ENCODE measurements at places on chromosomes 6 and 20.

DNA sequence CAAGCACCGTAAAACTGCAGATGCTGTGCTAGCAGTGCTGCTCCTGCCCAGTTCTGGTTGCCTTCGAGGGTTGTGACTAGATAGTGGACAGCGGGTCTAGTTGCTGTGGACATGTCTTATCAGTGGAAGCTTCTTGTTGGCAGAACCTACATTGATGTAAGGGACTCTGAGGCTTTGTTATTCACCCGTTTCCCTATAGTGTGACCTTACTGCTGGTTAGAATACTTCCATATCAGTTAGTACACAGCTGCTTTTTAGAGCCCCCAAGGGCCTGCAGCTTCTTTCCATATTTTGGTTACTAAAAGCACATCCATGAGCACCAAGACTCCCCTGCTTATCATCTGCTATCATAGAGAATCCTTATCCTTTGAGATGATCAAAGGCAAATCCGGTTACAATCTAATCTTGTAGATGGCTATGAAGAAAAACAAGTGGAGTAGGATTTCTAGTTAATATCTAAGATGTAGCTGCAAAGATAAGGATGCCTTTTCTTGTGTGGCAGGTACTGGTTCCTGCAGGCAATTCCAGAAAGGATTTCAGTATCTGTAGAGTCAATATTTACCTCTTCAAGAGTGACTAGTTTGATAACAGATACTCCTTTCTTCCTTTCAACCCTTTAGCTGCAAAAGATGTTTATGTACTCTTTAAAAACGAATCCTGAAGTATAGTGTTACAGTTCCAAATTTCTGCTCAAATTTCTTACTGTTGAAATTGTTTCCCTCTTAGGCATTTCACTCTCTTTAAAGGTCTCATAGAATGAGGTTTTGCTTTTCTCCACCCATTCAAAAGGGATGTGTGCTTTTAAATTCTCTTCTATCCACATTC is 163.6 kb downstream of the JARID2 start:
- no peak for DNase-seq

GRCh38 chr6:13841936-13842335 is 27.6 kb upstream of the MCUR1 start:
- no peak for DNase-seq

DNA sequence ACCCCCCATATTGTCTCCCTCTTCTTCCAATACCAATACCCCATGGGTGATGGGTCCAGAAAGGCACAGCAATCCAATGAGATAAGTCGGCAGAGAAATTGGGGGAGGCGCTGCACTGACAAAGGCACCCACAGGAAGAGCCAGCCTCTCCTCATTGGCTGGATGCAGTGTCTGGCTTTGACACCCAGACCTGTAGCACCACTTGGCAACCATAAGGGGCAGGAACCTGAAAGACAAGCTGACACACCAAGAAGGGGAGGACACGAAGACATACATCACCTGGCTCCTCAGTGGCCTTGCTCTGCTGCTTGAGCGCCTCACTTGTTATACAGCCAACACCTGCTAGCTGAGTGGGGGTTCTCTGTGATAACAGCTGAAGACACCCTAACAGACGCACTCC is 19.4 kb upstream of the SLC4A11 start:
- DNase-seq = no peak

- DNase-seq = no peak
These were observed 117.1 kb upstream of the RAB32 start for GRCh38 chr6:146426516-146426915.

- no peak for DNase-seq
These were observed 42.4 kb downstream of the FGD2 start for GRCh38 chr6:37047689-37048402.

- DNase-seq = no peak
These were observed 13.4 kb downstream of the PTK7 start for GRCh38 chr6:43089467-43089866.

DNA sequence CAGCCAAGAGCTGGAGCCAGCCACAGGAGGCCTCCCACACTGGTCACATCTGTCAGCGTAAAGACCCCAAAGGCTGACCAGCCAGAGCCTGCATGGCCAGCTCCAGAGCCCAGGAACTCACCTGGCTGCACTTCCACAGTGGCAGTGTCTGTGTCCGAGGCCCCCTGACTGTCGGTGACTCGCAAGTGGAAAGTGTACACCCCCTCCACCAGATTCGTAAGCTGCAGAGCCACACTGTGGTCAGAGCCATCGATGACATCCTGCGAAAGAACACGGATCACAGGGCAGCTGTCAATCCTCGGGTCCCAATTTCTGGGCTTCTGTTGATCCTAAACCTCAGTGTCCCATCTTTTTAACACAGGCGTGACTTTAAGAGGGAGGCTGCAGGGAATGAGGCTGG is 69.3 kb downstream of the ALDH5A1 start:
- no peak for DNase-seq

DNA sequence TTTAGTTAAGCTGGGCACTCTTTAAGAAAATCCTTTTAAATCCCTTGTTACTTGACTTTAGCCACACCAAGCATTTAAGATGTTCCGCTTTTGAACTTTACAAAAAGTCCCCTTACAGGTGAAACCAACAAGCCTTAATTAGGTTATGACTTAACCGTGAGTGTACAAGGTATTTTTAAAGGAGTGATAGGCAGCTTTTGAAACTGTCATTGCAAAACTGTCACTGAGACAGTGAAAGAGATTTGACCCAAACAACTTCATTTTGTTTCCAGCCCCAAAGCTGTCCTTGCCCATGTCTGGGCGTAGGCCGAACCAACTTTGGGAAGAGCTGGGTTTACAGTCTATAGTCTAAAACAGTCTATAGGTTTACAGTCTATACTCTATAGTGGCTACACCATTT is 305.4 kb downstream of the FARS2 start:
- DNase-seq = no peak

GRCh38 chr6:33142501-33143070 is 49.7 kb downstream of the COL11A2 start:
- no peak for DNase-seq

DNA sequence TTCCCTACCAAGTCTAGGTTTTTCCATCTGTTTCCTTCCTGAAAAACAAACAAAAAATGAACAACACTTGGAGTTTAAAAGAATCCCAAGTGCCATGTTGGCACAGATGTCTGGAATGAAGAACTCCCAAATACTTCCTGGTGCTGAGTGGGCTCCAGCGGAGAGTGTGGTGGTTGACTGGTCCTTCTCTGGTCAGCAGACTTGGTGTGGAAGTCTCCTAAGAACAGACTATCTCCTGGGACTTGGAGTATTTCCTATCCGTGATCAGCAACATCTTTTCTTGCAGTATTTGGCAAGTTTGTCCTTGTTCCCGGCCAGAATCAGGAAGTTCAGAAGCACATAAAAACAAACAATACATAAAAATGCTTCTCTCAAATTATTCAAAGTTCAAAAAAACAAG is 154.1 kb downstream of the MTFR2 start:
- no peak for DNase-seq

All from stimulated activated CD4-positive, alpha-beta T cell treated with anti-CD3 and anti-CD28 coated beads, Interleukin-1b, Interleukin-23, amount 100 ng/mL, for 4 hours (primary cell).